ENCODE measurements at places on chromosomes 6 and 20.

GRCh38 chr6:45423824-45424450, 46.2 kb upstream of the SUPT3H start:
- no peak for DNase-seq

GRCh38 chr6:132300323-132300949, 100.8 kb downstream of the MOXD1 start:
- DNase-seq, result peak; percentile 31

DNA sequence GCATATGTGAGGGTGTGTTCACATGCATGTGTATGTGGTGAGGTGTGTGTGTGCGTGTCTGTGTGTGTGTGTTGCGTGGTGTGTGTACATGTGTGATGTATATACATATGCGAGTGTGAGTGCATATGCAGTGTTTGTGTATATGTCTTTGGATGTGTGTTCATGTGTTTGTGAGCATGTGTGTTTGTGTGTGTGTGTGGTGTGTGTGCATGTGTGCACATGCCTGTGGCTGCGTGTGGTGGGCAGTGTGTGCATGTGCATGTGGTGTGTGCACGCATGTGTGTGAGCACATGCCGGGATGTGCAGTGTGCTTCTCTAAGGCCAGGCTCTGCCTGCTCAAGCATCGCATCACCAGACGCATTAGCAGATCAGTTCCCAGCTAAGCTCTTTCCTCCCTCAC, 5.7 kb downstream of the THBS2 start:
- no peak for DNase-seq

DNA sequence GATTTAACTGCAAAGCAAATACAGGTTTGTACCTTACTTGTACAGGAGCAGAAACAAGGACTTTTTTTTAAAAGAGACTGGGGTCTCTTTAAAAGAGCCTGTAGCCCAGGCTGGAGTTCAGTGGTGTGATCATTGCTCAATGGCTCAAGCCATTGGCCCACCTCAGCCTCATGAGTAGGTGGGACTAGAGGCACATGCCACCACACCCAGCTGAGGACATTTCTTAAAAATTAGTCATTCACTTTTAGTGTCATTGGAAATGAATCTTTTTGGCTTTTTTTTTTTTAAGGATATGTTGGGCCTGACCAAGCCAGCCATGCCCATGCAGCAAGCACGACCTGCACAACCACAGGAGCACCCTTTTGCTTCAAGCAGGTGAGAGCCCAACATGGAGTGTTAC, 16.9 kb downstream of the SEC23B start:
- no peak for DNase-seq

- DNase-seq, result no peak
These were observed 78.6 kb upstream of the SLC22A16 start for GRCh38 chr6:110554966-110555460.

DNA sequence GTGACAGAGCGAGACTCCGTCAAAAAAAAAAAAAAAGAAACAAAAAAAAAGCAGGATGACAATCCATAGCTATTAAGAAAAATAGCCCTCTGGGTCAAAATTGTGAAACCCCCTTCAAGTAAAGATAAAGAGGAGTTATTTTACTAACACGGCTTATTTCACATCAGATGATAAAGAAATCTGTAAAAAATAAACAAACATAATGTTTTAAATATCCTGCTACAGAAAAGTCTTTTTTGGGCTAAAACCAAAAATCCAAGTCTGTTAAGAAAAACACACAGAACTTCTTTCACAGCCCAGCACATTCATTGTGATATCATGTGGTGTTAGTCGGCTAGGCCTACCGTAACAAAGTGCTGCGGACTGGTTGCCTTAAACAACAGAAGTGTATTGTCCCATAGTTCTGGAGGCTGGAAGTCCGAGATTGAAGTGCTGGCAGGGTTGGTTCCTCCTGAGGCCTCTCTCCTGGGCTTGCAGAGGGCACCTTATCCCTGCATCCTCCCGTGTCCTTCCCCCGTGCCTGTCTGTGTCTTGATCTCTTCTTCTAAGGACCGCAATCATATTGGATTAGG, 239.2 kb upstream of the TAB2 start:
- no peak for DNase-seq

- peak; percentile 34 for DNase-seq
These were observed 9.5 kb downstream of the CNKSR3 start for GRCh38 chr6:154500769-154501577.

DNA sequence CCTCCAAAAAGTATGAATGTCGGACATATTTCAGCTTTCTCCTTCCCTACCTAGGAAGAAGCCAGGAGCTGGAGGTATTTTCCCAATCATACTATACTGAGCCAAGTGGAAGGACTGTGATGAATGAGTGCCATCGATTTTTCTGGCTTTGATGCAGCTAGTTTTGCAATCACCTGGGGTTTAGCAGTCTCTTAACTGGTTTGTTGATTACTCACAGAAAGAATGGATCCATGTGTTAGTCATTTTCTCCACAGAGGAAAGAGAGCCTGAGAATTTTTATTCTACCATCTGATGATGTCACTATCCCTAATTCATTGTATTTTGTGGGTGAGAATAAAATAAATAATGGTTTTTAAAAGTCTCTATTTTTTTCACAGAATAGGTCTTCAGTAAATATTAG, 282.9 kb upstream of the RNF217 start:
- DNase-seq, result no peak

DNA sequence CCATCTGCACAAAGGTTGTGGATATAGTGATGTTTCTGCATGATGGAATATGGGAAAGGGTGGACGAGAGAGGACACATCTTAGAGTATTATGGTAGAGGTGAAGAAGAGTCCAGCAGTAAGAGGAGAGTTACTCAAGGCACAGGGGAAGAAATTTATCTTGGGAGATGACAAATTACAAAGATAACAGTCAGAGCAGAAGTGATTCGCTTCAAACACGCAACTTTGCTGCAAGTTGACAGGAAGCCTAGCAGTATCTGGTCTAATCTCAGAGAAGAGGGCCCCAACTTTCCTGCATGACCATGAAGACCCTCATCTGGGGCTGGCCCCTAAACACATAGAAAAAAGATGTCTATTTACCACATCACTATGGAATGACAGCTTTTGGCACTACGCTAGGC, 1.2 kb upstream of the CALHM6 start:
- DNase-seq, result no peak

- DNase-seq, result no peak
These were observed 7.1 kb upstream of the UST start for GRCh38 chr6:148739822-148740128.

DNA sequence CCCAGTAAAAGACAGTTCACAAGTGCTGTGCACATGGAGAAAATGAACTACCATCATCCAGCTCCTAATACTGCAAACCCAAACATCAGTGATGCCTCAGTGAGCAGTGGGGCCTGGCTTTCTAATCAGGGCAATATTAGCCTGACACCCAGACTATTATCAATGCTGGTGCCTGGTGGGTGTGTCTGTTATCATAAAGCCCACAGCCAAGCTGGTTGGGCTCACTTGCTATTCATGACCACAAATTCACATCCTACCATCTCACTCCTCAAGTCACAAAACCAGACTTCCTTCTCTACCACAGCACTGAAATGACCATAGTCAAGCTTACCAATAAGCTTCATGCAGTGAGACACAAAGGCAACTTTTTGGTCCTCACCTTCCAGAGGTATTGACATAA, 180.8 kb upstream of the PLN start:
- no peak for DNase-seq

GRCh38 chr6:130116273-130116672, 97.9 kb downstream of the L3MBTL3 start:
- no peak for DNase-seq

GRCh38 chr6:3549314-3549940, 92.6 kb upstream of the SLC22A23 start:
- no peak for DNase-seq

GRCh38 chr6:129857838-129858237, 3.3 kb downstream of the TMEM244 start:
- DNase-seq, result no peak

DNA sequence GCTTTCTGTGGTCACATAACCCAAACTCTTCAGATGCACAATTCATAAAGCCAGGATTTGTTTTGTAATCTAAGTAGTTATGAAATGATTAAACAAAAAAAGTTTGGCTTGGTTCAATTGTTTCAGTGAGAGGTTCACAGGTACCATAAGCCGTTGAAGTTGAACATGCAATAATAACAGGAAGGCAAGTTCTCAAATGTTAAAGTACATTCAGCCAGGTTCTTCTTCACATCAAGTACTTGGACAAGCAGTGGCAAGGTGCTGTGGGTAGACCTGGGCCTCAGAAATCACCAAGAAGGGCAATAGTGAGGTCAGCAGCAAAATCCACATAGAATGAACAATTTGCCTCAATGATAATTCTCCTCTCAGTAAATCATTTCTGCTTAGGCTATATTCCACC, 175.5 kb downstream of the EPM2A start:
- DNase-seq, result no peak

DNA sequence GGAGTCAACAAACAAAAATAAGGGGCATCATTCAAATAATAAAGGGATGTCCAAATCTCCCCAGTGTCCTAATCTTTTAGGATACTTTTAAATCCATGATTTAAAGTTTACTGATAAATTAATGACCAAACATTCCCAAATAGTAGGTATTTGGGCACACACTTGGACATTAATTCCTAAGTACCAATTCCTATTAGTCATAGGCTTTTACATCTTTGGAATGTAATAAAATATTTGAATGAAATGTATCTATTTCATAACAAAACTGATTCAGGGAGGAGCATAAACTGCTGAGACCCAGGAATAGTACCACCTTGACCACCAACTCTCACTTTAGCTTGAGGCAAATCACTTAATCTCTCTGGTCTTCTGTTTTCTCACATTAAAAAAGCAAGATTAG, 44.3 kb downstream of the VGLL2 start:
- DNase-seq, result no peak

- DNase-seq, result no peak
These were observed 29.4 kb downstream of the TIAM2 start for GRCh38 chr6:155024391-155025027.

- DNase-seq, result no peak
These were observed 123.9 kb downstream of the MAFB start for GRCh38 chr20:40565001-40565681.

DNA sequence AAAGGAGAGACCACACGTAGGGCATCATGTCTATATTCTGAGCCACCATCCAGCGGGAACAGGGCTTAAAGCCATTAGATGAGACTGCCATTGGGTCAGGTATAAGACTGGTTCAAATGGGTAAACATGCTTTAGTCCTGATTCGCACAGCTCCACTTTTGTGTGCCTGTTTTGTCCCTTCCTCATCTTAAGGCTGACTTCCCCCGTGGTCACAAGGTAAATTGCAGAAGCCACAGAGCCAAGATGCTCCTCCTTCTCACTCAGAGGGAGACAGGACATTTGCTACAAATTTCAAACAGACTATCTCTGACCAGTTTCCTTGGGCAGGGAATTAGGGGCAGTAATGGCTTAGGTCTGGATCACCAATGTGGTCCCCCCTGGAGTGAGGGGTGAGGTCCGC, 11.4 kb upstream of the IFNGR1 start:
- DNase-seq, result no peak

- no peak for DNase-seq
These were observed 691 bp downstream of the ASF1A start for GRCh38 chr6:118894425-118895260.

DNA sequence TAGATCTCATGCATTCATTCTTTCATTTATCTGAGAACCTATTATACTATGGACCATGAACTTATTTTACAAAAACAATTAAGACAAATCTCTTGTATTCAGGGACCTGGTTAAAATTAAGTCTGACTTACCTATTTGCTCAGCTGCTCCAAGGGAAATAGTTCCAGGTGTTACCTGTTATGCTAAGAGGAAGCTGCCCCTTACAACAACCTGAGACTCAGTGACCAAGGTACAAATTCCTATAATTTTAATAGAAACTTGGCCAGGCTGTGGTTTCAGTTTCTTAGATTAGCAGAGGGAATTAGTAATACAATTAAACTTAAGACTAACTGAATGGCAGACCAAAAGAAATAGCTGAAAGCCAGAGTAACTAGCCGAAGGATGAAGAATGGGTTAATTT, 48.2 kb upstream of the GMPR start:
- DNase-seq, result no peak

- DNase-seq, result no peak
These were observed 3.6 kb upstream of the CASP8AP2 start for GRCh38 chr6:89826029-89826528.
